ENCODE measurements at places on chromosomes 3 and 15. TPM values are rescaled to one million over a fixed set of nuclear protein-coding genes. Genes with fewer than 3 reads are reported as not detected.

- H3K27me3 ChIP-seq = peaks cover 6% of the 10 kb centered on the region
- no peaks in the 10 kb centered on the region for H3K4me1 ChIP-seq
- no peak overlapping the region for H3K27ac ChIP-seq
Measured at GRCh38 chr3:171783626-171784025, 26.7 kb downstream of the PLD1 start.

- no peak overlapping the region for H3K4me3 ChIP-seq
- peaks cover 37% of the 10 kb centered on the region for H3K27me3 ChIP-seq
- H3K4me1 ChIP-seq = no peaks in the 10 kb centered on the region
Measured at GRCh38 chr3:127428344-127428997, 140.6 kb upstream of the PRR20G start.

Gene C3orf49
- not detected for total RNA-seq

GRCh38 chr15:95590533-95591044 is 739.9 kb upstream of the NR2F2 start:
- H3K4me1 ChIP-seq = peaks cover 4% of the 10 kb centered on the region
- no peaks in the 10 kb centered on the region for H3K36me3 ChIP-seq
- peaks cover 13% of the 10 kb centered on the region for H3K27me3 ChIP-seq
- H3K27ac ChIP-seq = no peak overlapping the region

DNA sequence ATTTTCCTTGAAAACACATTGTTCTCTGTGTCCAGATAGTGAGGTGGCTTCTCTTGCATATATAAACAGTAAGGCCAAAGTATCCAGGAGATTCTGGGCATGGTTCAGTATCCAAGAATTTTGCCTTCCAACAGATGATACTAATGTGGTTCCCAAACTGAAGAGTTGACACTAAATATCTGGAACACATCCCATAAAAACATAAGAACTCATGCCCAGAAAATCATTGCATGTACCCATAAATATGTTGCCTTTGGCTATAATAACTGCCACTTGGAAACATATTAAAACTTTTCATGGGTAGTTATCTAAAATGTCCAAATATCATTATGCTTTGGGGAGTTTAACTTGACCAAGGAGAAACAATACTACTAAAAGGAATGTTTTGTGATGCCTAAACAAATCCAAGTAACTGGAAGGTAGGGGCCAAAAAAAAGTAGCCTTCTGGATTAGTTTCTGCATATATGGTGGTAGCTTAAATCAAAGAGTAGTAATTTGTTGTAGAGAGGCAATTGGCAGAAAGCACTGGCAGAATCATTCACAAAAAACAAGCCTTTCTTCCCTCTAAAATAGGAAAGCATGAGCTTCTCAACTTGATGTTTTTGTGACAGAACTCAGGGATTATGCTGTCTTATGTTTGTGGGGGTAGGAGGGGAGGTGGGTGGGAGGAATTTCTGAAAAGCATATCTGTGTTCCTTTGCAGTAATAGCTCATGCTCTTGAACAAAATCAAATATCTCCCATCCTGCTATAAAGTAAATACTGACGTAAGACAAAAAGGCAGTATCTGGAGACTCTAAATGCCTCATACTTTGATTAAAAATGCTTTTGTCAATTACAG is 753.9 kb downstream of the TUSC7 start:
- no peak overlapping the region for H3K27ac ChIP-seq
- H3K36me3 ChIP-seq = no peaks in the 10 kb centered on the region
- no peak overlapping the region for H3K4me3 ChIP-seq
- no peaks in the 10 kb centered on the region for H3K4me1 ChIP-seq
- DNase-seq = no peak

Gene GRAMD1C
- 0.67 TPM for total RNA-seq

Gene TATDN2
- 28.1 TPM for total RNA-seq

Gene WNT5A
- total RNA-seq = not detected

DNA sequence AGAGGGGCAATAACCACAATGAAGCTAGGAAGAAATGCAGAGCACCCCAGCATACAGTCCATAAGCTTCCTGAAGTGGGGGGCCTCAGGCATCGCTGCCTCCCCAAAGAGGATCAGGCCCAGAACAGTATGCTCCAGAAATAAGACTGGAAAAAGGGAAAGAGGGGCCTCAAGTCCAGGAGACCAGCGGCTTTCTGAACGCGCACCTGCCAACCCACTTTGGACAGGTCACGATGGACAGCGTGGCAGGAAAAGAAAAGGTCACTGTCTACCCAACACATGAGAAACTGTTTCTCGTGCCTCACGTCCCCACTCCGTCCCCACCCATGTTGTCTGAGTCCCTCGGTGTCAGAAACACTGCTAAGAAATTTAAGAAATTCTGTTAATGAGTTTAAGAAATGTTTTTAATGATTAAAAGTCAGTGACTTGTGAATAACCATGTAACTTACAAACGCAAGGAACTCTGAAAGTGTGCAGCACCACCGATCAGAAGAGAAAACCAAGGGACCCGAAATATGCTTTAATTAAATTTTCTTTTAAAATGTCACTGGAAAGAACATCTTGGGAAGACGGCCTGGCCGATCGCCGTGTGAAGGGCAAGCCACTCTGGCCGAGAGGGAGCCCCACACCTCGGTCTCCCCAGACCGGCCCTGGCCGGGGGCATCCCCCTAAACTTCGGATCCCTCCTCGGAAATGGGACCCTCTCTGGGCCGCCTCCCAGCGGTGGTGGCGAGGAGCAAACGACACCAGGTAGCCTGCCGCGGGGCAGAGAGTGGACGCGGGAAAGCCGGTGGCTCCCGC is 1.7 kb upstream of the PPARG start:
- H3K27me3 ChIP-seq = peaks cover 47% of the 10 kb centered on the region
- peak overlapping the region; percentile 29 for H3K4me3 ChIP-seq
- H3K4me1 ChIP-seq = peaks cover 5% of the 10 kb centered on the region

Gene SERINC4
- 0.14 TPM for total RNA-seq

- H3K4me3 ChIP-seq = no peak overlapping the region
- peaks cover 9% of the 10 kb centered on the region for H3K4me1 ChIP-seq
- peaks cover 10% of the 10 kb centered on the region for H3K36me3 ChIP-seq
- DNase-seq = no peak
Measured at GRCh38 chr3:49683162-49683561, 6.1 kb downstream of the MST1 start.

Gene CHDH
- total RNA-seq = 0.35 TPM

Gene IRAK2
- total RNA-seq = 6.9 TPM

Gene CYP11A1
- total RNA-seq = not detected
